ENCODE measurements at places on chromosomes 2 and 18.

GRCh38 chr2:160952464-160953254 is 207.6 kb upstream of the TANK start:
- DNase-seq = no peak

GRCh38 chr2:119960821-119961220 is 52.1 kb upstream of the EPB41L5 start:
- no peak for DNase-seq

GRCh38 chr2:145558617-145559350 is 1038.9 kb upstream of the ZEB2 start:
- no peak for DNase-seq

GRCh38 chr2:172613615-172614231 is 57.8 kb downstream of the PDK1 start:
- no peak for DNase-seq

DNA sequence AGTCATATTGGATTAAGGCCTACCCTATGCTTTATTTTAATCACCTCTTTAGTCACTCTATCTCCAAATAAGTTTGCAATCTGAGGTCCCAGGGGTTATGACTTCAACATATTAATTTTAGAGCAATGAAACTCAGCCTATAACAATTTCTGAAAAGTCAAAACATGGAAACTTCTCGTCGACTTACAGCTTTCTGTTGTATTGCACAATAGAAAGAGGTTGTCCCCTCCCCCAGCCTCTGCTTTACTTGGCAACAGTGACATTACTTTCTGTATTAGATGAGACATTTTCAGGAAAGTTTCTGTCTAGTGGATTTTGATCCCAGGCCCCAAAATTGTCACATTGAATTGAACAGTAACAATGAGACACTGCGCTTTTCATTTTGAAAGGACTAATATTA is 326.4 kb downstream of the THSD7B start:
- no peak for DNase-seq

DNA sequence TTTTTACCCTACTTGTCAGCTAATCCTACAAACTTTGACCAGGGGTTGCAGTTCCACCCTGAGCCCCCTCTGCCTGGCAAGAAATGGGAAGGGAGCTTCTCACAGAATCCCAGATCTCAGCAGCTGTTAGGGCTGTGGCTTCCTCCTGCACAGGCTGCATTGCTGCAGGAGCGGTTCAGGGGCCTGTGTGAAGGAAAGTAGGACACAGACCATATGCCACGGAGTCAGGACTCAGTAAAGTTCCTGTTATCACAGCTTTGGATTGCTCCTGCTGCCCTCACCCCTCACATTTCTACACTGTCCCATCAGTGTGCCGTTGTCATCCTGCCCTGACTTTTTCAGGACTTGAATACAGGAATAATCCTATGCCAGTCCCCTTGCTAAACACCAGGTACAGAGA is 62.8 kb upstream of the SP3 start:
- DNase-seq = no peak

GRCh38 chr2:43169099-43169945 is 57.1 kb downstream of the ZFP36L2 start:
- no peak for DNase-seq

- DNase-seq = no peak
Measured at GRCh38 chr2:222352981-222353380, 54.2 kb upstream of the PAX3 start.

GRCh38 chr18:34993289-34993688 is 47.9 kb upstream of the MAPRE2 start:
- no peak for DNase-seq

- no peak for DNase-seq
Measured at GRCh38 chr2:39266139-39266805, 22.5 kb upstream of the CDKL4 start.

GRCh38 chr2:139439100-139439499 is 658.9 kb upstream of the NXPH2 start:
- no peak for DNase-seq

DNA sequence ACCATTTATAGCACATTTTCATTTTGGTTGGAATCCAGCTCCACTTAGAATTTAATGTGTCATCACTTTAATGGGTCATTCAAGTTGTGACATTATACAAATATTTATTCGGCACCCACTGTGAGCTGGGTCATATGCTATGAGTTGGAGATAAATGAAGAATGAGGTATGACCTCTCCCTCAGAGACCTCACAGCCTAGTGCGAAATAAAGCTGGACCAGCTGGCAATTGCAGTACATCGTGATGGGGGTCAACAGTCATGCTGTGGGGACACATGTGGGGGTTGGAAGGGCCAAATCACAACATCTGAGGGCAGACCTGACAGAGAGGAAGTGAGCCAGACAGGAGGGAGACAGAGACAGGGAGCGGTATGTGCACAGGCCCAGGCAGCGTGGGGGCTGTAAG is 175.4 kb downstream of the MAIP1 start:
- DNase-seq = no peak

DNA sequence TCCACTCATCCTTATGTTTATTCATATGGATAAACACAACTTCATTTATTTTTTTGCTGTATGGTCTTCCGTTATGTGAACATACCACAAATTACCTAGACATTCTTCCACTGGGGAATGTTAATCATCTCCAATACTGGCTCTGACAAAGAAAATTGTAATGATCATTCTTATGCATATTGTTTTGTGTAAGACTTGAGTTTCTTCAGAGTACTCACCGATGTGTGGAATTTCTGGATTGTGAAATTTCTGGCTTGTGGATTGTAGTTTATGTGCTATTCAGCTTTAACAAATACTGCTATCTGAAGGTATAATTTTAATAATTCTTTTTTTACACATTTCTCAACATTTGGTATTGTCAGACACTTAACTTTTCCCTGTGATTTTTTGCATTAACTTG is 212.2 kb upstream of the THUMPD2 start:
- DNase-seq = no peak

DNA sequence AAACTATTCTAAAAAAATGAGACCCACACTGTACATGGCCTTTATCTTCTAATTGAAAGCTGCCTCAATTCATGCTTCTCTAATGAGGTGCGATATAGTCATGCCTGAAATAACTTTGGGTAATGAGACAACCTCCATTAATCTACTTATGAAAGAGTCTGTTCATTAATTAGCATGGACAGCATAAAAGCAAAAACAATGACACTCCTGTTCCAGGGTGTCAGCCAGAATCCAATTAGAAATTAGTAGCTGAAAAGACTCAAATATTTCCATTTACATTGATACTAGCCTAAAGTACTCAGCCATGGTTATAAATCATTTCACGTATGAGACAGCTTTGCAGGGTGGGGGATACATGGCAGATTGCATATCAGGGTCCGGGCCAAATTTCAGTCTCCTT is 288.7 kb downstream of the AKAIN1 start:
- no peak for DNase-seq

Data from activated T-cell treated with anti-CD3 and anti-CD28 coated beads for 48 hours (primary cell).